NCI-H460 (cell line): ENCODE measurements at places on chromosomes 4 and X. TPM values are rescaled to one million over a fixed set of nuclear protein-coding genes. Genes with fewer than 3 reads are reported as not detected.

EXOC1L gene
- total RNA-seq, result not detected in 2 replicates

SOWAHD gene
- total RNA-seq, result not detected in 2 replicates

SCML1 gene
- 10.1 TPM in 2 replicates for total RNA-seq

HDX gene
- total RNA-seq, result 8.7 and 8.8 TPM in 2 replicates

ODAPH gene
- not detected in 2 replicates for total RNA-seq

ARSD gene
- total RNA-seq, result 15.5 and 17.9 TPM in 2 replicates

PDZD4 gene
- 1.1 and 1.4 TPM in 2 replicates for total RNA-seq

OPRPN gene
- total RNA-seq, result not detected in 2 replicates
